Activated naive CD4-positive, alpha-beta T cell (primary cell): ENCODE measurements at places on chromosomes 5 and 9.

DNA sequence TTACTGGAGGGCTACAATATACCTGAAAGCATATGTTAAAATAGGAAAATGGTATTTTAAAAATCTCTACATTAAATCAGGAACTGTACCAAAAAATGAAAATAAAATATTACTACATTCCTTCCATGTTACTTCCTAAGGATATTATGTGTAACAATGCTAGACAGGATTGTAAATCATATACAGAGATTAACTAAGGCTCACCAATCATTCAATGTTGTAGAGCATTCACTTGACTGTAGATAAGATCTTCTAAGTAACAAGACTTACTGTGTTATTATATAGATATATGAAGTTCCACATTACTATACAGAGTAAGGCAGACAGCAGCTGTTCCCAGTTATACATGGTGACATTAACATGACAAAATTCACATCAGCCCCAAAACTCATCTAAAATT lies 1919.1 kb upstream of the CDH9 start:
- DNase-seq: no peak

DNA sequence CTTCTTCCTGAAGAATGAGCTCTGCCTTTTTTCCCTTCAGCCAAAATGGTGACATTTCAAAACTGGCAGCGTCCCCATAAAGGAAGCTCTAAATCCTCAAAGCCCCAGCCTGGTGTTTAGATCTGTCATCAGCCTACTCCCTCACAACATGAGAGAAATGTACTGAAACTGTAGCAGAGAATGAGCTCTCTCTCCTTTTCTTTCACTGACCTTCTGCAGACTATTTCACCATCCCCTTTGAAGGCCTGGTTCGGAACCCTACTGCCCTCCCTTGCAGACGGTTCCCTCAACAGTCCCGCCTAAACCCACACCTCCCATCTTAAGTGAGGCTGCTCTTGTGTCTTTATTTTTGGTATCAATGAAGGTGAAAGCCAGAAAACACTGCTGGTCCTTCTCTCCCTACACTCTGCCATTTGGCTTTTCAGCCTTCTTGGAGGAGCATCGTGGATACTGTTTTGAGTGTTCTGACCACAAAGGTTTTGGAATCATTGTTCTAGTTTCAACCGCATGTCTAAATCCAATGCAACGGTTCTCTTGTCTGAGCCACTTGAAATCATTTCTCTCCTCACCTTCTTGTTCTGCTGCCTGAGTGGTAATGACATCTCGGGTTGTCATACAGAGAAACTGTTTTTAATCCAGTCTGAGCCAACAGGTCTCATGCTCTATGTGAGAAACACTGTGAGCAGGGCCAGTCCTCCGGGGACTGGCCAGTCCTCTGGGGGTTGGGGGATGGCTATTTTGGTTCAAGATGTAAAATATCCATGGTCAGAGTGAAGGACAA lies 39.0 kb downstream of the ITK start:
- DNase-seq: no peak

DNA sequence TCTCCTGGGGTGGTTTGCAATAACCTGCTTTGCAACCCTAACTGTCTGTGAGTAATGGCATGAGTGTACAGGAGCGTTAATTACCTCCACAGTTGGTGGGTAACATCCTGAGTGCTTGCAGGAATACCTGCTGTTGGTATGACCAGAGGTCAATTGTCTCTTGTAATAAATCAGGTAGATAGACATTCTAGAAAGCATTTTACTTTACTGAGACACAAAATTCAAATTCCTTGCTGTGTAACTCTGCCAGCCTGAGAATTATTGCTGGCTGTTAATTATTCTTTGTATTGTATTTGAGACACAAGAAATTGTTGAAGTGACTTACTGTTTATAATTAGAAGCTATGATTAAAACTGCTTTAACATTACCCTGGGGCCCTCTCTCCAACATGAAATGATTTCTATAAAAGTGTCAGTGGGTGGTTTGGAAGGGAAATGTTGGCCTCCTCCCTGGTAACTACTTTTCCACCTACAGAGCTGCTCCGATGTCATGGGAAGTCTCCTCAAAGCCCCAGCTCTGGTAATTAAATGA lies 150.8 kb upstream of the ADCY2 start:
- no peak for DNase-seq

DNA sequence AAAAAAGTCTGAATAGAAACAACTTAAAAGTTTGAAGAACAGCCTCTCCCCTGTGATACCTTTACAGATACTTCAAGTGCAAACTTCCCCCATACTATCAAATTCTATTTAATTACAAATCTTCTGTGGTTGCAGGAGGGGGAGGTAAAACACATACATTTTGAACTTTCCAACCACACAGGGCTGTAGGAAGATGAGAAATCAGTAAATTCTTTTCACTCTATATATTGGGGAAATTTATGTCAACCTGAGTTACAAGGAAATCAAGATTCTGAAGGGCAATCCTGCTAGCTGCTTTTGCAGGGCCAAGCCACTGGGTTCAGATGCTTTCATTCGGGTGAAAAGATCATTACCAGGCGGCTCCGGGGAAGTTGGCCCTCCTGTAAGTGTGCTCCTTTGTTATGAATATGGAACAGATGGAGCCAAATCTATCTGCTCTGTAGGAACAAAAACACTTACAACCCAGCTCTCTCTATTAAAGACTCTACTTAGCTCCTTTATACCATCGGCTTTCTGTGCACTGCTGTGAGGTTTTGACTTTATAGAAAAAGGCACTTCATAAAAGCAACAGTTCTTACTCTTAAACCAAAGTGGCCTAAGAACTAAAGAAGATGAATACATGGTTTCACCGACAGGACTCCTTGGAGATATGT lies 269.1 kb downstream of the EFNA5 start:
- DNase-seq: no peak

GRCh38 chr5:34591723-34592122 lies 64.4 kb upstream of the RAI14 start:
- no peak for DNase-seq

DNA sequence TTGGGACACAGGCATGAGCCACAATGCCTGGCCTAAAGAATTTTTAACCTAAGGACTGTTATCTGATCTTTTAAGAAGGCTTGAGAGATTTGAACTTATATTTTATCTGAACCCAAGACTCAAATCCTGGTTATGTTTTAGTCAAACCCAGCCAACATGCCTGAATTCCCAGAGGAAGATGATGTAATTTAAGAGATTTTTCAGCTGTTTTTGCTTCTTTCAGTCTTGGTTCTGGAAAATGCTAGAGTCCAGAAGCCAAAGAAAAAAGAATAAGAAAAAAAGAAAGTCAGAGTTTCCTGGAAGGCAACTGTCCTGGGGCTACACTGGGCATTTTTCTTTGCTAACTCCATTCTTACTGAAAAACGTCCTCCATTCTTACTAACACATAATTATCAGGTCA lies 85.8 kb downstream of the SNX18 start:
- no peak for DNase-seq

GRCh38 chr5:16936989-16937438 lies 926 bp upstream of the MYO10 start:
- no peak for DNase-seq

DNA sequence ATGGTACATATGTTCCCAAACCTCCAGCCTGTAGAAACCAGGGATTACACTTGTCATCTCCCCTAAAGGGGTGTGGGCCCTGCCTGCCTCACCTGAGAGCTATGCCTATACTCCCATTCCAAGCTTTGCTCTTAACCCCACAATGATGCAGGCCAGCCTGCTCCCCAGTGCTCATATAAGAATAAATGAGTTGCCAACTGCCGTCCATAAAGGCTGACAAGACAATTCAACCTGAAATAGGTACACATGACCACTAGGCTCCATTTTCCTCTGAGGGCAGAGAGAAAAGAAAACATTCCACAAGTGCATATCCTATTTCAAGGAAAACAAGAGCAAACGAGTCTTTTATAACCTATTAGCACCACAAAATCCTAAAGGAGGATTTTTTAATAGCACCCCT lies 28.4 kb downstream of the SKP1 start:
- DNase-seq: no peak

DNA sequence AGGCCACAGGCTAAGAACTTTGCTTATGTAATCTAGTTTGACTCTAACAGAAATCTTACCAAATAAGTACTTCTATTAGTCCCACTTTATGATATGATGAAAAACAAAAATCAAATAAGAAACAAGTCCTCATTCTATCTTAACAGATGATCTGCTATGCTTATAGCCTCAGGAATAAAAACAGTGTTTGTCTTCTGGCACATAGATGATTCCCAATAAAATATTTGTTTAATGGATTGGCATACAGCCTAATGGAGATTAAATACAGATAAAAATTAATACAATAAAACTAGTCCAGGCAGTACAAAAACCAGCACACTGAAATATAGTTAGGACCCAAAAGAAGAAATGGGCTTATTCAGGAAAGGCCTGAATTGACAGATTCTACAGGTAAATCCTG lies 971.4 kb upstream of the WWC1 start:
- DNase-seq: no peak

GRCh38 chr5:123611406-123611709 lies 99.4 kb downstream of the CSNK1G3 start:
- DNase-seq: no peak
